ENCODE measurements at places on chromosomes 4 and X. TPM values are rescaled to one million over a fixed set of nuclear protein-coding genes. Genes with fewer than 3 reads are reported as not detected.

CT55 gene
- not detected for total RNA-seq

CENPVL3 gene
- not detected for total RNA-seq

DUSP9 gene
- total RNA-seq: not detected

MGAT4D gene
- total RNA-seq: not detected

TREX2 gene
- not detected for total RNA-seq

CNGA2 gene
- total RNA-seq: not detected

F9 gene
- total RNA-seq: not detected

GRCh38 chr4:137694138-137694537 lies 161.8 kb upstream of the PCDH18 start:
- DNase-seq: peak; percentile 79

GRCh38 chr4:140719686-140720085 lies 36.5 kb downstream of the TBC1D9 start:
- DNase-seq: no peak

GRCh38 chr4:169220854-169221411 lies 49.8 kb downstream of the SH3RF1 start:
- no peak for DNase-seq

DNA sequence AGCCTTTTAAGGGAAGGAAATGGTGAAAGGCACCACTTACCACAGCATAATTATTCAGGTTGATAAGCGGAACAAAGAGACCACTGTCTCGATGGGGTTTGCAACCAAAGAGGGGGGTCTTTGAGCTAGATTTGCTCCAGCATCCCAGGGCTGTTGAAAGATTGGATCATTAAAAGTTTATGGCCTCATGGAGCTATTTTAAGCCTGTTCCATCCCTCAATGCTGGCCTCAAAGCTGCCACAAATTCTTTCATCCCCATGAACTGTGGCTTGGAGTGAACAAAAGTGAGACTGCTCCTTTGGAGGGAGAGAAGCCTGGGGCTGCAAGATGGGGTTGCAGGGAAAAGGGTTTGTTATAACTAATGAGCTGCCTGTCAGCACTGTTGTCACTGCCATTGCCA lies 209.8 kb downstream of the RTL9 start:
- no peak for DNase-seq

DNA sequence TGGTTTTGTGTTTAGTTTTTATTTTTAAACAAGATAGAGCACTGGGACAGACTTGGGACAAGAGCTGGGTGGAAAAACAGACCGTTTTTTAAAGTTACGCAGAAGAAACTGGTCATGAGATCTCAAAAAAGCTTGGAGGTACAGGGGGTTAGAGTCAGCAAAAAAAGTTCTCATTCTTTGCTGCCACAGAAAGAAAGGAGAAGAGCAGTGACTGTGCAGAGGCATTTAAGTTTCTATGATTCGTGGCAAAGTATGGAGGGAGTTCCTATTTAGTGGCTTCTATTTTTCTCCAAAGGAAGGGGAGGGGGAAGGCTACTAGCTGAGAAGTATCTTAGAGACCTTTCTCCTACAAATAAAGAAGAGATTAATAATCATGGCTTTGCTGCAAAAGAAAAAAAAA lies 68.3 kb downstream of the MANBA start:
- DNase-seq: no peak

DNA sequence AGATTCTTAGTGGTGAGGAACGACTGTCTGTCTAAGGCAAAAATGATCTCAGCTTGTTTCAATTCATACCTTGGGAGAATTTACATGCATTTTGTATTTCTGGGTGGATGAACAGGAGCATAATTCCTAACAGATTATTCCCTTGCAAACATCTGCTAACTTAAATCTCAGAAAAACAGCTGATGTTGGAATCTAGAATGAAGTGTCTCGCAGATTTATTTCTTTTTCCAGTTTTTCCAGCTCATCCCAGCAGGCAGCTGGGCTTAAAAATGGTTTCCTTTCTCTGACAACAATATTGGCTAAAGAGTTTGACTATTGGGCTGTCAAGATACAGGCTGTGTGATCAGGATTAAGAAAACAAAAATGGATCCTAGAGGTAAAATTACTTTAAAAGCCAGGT lies 1.1 kb downstream of the LNX1 start:
- no peak for DNase-seq

DNA sequence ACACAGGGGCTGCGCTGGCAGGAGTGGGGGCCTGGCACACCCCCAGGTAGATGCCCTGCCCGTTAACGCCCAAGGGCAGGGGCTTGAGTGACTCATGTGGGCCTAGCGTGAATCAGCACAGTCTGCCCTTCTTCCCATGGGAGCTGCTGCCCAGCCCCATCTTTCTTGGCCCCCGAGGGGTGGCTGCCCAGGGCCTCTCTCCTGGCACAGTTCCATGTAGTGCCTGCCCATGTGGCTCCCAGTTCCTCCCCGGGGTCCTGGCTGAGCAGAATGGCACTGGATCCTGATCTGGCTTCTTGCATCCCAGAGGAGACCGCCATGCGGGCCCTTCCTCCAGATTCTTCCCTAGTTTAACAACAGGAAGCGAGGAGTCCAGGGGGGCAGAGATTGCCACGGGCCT lies 2.1 kb upstream of the AVPR2 start:
- DNase-seq: no peak

DNA sequence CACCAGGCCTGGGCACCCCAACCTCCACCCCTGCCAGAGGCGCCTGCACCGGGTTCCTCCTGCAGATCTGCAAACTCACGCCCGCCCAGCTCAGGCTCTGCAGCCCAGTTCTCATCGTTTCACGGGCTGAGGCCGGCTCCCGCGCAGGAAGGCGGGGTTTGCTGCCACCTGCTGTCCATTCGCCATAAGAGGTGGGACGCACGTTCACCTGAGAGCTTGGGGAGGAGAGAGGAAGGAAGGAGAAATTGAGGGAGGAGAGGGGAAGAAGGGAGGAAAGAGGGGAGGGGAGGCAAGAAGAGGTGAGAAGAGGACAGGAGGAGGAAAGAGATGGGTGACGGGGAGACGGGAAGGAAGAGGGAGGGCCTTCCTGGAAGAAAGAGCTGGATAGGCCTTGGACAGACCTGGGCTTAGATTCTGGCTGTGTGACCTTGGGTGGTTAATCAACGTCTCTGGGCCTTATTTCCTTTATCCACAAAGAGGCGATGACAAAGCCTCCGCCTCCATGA lies 114.5 kb downstream of the ADRA2C start:
- DNase-seq: peak; percentile 37

- DNase-seq: no peak
These were observed 55.9 kb downstream of the AMOT start for GRCh38 chrX:112784692-112785091.

- peak; percentile 27 for DNase-seq
These were observed 997.2 kb upstream of the SLIT2 start for GRCh38 chr4:19254486-19254885.

GRCh38 chrX:8010105-8010504 lies 82.9 kb upstream of the PNPLA4 start:
- no peak for DNase-seq

- DNase-seq: peak; percentile 72
These were observed 27.6 kb upstream of the INTU start for GRCh38 chr4:127604949-127605709.

- DNase-seq: no peak
These were observed 64.0 kb upstream of the GK2 start for GRCh38 chr4:79472036-79472435.

- DNase-seq: no peak
These were observed 69.9 kb downstream of the PALLD start for GRCh38 chr4:168566726-168567125.

DNA sequence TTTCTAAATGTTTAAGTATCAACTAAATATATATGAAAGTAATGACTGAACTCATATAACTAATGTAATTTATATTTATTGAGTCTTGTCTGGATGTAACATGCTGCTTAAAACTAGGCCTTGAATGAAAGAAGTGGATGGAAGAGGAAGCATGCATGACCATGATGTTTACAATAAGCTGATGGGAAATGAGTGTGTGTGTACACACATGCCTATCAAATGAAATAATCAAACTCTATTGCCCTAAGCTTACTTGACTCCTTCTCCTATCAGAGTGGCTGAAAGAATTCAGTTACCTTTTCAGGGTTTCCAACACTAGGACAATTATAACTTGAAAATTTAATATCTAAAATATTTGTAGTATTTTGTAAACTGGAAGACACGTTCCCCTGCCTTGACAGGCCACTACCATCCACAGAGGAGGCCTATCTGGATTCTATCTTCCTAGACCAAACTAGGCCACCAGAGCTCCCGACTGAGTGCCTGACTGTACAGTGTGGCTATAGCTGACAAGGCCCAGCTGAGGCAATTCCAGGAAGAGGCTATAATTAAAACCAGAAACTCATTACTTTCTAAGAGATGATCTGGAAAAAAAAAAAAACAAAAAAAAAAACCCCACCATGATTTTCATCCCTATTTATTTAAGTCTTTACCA lies 7.6 kb downstream of the ARSJ start:
- DNase-seq: no peak

GRCh38 chr4:10115797-10116568 lies 616 bp downstream of the WDR1 start:
- DNase-seq: peak; percentile 25
